ENCODE measurements at places on chromosomes 7 and 10.

- peak; percentile 20 for DNase-seq
Observed at GRCh38 chr10:33509231-33509831, 174.9 kb upstream of the NRP1 start.

DNA sequence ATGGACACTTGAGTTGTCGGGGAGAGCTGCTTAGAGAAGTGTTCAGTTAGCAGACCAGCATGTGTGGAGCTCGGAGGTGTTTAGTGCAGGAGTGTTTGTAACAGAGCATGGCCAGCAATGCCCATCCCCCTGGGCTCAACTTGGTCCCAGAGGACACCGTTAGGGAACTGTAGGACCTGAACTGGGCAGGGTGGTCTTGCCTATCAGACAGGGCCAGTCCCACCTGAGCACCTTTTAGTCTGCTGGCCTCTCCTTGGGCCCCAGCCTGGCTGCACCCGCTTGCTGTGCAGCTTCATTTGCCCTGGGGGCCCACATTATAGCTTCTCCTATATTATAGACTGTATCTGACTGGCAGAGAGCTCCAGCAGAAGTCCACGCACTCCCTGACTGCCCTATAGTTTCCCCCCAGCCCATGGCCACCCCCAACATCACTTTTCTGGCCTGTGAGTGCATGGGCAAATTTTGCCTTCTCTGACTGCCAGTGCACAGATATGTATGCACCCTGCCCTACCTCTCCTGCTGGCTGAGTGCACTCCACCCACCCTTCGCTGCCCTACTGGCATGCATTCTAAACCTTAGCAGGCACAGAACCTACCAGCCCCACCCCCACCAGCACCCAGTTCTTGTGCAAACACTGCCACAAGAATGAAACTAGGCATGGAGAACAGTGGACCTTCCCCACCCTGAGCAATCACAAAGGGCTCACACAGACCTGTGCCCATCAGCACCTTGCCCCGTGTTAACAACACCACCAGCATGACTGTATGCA is 1030.6 kb upstream of the GHITM start:
- no peak for DNase-seq

GRCh38 chr7:83646027-83646426 is 2.9 kb downstream of the SEMA3E start:
- DNase-seq, result no peak

DNA sequence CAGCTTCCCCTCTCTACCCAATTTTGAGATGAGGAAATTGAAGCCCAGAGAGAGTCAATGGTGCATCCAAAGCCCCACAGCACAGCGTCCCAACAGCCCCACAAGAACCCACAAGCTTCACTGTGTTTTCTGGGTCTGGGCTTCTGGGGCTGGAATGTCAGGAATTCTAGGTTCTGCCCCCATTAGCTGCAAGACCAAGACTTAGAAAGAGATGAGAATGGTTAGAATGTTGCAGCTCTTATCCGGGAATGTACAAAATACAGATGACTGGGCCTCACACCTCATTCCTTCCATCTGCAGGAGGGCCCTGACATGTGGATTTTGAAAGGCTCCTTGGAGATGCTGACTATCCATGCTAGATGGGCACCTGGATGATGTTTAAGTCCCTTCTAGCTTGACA is 6.0 kb upstream of the SGPL1 start:
- no peak for DNase-seq

- DNase-seq, result no peak
Observed at GRCh38 chr10:84605802-84606201, 277.4 kb downstream of the CCSER2 start.

DNA sequence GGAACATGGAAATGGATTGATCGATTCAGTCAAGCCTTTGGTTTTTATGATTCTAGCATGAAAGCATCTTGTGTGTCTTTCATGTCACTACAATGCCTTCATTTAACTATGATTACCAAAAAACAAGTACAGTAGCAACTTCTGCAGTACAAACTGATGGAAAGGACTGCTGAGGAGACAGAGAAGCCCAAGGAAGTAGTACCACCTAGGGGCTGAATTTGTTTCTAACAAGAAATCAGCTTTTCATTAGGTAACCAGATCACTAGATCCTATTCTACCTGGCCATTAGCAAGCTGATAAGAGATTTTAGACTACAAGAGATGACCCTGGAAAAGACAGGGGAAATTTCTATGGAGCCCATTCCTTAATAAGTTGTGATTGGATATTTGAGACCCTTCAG is 3.2 kb upstream of the IFIT1 start:
- no peak for DNase-seq

- DNase-seq, result peak; percentile 84
Observed at GRCh38 chr10:29496341-29497162, 138.2 kb downstream of the SVIL start.

GRCh38 chr10:59757966-59758365 is 4.7 kb upstream of the MRLN start:
- no peak for DNase-seq

Data from activated naive CD8-positive, alpha-beta T cell treated with anti-CD3 and anti-CD28 coated beads, Interleukin-2, amount 50 U/mL, for 24 hours (primary cell).